ENCODE measurements at places on chromosomes 2 and 18. TPM values are rescaled to one million over a fixed set of nuclear protein-coding genes. Genes with fewer than 3 reads are reported as not detected.

EVA1A gene
- total RNA-seq, result 35.8 TPM

DNA sequence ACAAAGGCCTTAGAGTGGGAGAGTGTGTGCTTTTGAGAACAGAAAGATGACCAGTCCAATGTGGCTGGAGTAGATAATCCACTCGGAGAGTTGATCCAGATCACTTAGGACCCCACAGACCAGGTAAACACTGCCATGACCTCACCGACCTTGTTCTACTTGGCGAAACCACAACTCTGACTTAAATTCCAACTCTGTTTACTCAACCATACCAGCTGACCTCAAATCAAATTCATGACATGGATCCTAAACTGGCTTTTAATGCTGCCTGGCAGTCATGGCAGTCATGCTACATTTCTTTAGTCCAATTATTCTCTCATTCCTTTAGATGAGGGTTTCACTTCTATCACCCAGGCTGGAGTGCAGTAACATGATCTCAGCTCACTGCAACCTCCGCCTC lies 347.1 kb upstream of the FAM98A start:
- no peaks in the 10 kb centered on the region for H3K36me3 ChIP-seq
- no peaks in the 10 kb centered on the region for H3K27me3 ChIP-seq
- no peak overlapping the region for H3K4me3 ChIP-seq
- H3K4me1 ChIP-seq, result no peaks in the 10 kb centered on the region

- H3K4me3 ChIP-seq, result no peak overlapping the region
- H3K27ac ChIP-seq, result no peak overlapping the region
- DNase-seq, result no peak
These were observed 114.8 kb downstream of the GAREM1 start for GRCh38 chr18:32355896-32356295.

POLE4 gene
- total RNA-seq, result 18.7 TPM

CD8B gene
- total RNA-seq, result 0.28 TPM

- no peak overlapping the region for H3K27ac ChIP-seq
- no peak overlapping the region for H3K4me3 ChIP-seq
These were observed 28.1 kb downstream of the TCF7L1 start for GRCh38 chr2:85160966-85161960.

- no peaks in the 10 kb centered on the region for H3K27me3 ChIP-seq
- H3K4me3 ChIP-seq, result no peak overlapping the region
- no peak for DNase-seq
- H3K27ac ChIP-seq, result no peak overlapping the region
- H3K4me1 ChIP-seq, result no peaks in the 10 kb centered on the region
These were observed 2.9 kb upstream of the WDR7 start for GRCh38 chr18:56647951-56648893.

DNA sequence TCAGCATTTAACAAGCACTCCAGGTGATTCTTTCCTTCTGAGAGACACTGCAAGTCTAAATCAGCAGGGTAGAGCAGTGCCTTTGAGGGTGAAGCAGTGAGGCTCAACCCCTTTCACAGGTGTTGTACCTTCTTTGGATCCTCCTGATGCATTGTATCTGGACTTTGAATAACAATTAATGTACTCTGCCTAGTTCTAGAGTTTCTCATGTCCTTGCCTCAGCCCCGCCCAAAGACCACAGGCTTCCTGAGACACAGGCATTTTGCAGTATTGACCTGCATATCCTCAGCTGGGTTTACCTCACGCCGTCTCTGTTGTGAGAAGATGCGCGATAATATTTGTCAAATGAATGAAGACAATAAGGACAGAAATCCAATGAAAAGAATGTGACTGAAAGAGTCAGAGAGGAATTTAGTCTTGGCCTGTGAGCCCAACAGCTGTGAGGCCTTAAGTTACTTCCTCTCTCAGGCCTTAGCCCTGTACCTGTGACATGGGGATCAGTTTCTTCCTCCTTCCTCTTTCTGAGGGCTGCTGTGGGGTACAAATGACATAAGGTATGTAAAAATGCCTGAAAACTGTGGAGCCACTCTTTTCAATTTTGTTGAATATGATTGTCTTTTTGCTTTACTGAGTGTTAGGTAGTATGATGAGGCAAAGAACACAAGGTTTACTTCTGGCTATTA lies 43.7 kb downstream of the WIPF1 start:
- no peak for DNase-seq
- no peaks in the 10 kb centered on the region for H3K27me3 ChIP-seq
- no peaks in the 10 kb centered on the region for H3K36me3 ChIP-seq
- H3K27ac ChIP-seq, result no peak overlapping the region
- no peak overlapping the region for H3K4me3 ChIP-seq
- H3K4me1 ChIP-seq, result no peaks in the 10 kb centered on the region

All from lung (tissue), 17 donors.